Activated T-cell treated with anti-CD3 and anti-CD28 coated beads, Interleukin-2, amount 50 U/mL, for 4 hours (primary cell): ENCODE measurements at places on chromosomes 2 and 18.

GRCh38 chr18:31301201-31301655, 16.7 kb upstream of the DSG1 start:
- no peak for DNase-seq

DNA sequence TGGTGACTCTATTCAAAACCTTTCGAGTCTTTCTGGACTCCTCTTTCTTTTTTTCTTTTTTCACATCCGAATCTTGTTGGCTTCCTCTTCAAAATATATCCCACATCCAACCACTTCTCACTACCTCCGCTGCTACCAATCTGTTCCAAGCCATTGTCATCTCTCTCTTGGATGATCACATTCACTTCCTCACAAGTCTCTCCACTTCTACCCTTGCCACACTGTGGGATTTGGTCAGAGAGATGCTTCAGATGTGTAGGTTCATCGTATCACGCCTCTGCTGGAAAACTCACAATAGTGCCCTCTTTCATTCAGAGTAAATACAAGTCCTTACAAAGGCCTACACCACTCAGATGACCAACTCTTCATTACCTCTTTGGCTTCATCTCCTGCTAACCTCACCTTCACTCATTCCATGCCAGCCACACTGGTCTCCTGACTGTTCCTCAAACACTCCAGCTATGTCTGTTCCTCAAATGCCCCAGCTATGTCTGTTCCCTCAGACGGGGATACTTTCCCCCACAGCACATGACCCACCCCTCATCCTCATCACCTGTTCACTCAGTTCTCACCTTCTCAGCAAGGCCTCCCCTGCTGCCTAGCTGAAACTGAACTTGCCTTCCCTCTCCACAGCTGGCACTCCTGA, 67.2 kb upstream of the PELI1 start:
- no peak for DNase-seq

DNA sequence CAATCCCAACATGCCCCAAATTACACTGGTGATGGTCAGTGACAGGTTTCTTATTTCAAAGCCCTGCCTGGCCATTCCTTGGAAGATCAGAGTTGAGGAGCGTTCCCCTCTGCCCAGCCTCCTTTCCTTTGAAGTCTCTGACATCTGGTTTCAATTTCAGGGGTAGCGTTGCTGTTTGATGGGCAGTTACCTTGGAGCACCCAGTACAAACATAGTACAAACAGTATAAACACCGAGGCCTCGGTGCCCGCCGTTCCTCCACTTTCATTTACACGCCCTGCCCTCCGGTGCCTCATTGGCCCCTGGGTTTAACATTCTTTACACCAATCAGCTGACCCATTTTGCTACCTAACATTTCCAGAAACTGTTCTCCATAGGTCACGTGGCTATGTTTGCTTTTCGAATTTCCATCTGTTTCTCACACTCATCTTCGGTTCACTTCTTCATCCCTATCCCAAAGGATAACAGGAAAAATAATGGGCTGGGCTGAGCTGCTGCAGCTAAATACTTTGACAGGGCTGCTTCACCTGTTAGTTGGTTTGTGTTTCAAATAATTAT, 65.6 kb downstream of the NRP2 start:
- DNase-seq, result no peak

DNA sequence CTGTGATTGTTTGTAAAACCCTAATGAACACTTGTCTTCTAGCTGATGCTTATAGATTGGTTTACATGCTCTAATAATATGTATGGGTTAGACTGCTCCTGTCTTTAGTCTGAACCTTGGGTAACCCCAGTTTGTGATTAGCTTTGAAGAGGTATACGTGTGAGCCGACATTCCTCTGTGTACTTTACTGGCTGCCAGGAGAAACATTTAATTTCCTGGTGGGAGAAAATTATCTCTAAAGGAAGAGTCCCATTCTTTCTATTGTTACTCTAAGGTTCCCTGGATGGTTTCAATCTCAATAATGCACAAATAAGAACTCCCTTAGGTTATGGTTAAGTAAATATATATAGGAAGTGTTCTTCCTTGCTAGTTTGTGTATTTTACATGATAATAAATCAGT, 143.6 kb upstream of the ZSWIM2 start:
- DNase-seq, result no peak

GRCh38 chr2:156021146-156022040, 311.1 kb downstream of the NR4A2 start:
- no peak for DNase-seq

DNA sequence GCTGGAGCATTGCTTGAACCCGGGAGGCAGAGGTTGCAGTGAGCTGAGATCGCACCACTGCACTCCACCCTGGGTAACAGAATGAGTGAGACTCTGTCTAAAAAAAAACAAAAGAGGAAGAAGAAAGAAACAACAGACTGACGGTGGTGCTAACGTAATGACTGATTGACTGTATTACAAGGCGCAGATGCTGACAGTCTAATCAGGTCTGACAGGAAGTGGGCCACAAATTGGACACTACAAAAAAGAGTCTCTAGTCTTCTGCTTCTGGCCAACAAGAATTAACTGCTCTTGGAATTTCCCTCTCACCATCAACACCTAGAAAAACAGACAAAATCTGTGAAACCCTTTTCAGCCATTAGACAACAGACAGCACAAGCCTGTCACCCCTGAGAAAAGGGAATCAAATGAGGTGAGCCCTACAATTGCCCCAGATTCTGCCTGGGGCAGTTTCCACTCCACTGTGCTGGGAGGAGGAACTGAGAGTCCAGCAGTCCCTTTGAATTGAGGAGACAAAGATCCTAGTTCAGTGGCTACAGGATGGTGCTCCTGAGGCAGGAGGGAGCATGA, 43.3 kb downstream of the SNED1 start:
- no peak for DNase-seq

- DNase-seq, result no peak
Observed at GRCh38 chr2:185291035-185291647, 447.5 kb upstream of the FSIP2 start.

- no peak for DNase-seq
Observed at GRCh38 chr2:88601286-88601685, 26.0 kb downstream of the EIF2AK3 start.

DNA sequence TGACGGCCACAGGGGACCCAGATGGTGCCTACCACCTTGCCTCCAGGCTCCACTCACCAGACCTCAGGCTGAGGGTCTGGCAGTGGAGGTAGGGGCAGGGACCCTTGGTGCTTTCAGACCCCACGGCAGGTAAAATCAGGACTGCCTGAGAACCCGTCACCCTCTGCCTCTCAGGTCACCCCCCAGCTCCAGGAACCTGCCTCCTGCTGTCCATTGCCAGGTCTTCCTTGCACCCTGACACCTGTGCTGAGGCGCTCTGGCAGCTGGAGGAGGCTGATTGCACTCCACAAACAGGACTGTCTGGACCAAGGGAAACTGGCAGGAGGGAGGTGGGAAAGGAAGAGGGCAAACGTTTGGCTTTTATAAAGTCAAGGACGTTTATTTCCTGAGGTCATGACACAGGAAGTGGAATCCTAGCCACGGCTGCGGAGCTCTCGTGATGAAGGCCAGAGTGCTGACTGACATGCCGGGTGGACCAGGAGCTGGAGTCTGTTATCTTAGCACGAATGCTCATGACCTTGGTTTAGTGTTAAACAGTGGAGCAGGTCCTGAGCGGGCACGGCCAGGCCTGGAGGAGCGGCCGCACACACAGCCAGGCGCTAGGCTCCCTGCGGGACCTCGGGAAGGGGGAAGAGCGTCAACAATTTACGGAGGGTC, 40.5 kb downstream of the ANO7 start:
- no peak for DNase-seq

DNA sequence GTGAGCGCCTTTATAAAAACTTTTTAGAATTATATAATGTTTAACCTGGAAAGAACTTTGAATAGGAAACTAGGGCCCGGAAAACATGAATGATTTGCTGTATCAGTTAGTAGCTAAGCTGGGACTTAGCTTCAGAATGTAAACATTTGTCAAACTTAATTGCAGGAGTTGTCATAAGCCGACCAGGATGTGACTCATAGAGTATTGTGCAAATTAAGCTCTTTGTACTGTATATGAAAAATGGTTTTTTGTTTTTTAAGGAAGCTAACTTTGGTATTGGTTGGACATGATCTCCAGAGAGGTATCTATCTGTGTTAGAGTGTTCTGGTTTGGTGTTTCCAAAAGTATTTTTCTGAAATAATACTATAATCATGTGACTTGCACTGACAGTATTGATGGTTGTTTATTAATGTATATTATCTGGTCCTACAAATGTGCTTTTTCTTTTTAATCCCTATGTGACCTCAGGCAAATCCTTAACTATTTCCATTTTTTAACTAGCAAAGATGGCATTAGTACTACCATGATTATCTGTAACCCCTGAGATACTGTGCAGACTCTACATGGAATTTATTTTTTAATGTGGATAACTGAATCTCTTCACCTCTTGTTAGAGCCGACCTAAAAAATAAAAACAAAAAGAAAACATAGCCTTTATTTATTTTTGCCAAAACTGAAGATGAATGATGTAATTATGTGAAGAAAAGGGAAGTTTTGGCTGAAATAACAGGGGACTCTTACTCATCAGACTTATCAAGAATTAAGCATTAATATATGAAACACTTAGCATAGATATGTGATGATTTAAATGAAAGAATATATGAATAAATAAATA, 11.7 kb downstream of the YIPF4 start:
- no peak for DNase-seq

GRCh38 chr2:202019689-202020450, 13.8 kb upstream of the FZD7 start:
- DNase-seq, result no peak

DNA sequence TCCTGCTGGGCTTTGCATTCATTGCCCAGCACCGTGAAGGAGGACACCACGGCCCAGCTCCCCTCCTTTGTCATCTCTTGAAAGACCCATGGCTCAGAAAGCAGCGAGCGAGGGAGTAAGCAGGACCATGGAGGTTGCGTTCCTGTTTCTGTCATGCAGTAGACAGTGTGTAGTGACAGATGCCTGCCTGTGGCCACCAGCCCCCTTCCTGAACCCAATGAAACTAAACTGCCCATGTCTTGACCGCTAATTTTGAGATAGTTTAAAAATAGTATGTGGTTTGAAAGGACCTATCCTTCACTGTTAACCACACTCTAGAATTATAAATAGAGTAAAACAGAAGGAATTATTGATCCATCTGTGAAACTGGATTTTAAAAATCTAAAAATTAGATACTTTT, 88.2 kb downstream of the ASAP2 start:
- DNase-seq, result no peak

GRCh38 chr2:215921895-215922294, 91.5 kb downstream of the MREG start:
- no peak for DNase-seq

DNA sequence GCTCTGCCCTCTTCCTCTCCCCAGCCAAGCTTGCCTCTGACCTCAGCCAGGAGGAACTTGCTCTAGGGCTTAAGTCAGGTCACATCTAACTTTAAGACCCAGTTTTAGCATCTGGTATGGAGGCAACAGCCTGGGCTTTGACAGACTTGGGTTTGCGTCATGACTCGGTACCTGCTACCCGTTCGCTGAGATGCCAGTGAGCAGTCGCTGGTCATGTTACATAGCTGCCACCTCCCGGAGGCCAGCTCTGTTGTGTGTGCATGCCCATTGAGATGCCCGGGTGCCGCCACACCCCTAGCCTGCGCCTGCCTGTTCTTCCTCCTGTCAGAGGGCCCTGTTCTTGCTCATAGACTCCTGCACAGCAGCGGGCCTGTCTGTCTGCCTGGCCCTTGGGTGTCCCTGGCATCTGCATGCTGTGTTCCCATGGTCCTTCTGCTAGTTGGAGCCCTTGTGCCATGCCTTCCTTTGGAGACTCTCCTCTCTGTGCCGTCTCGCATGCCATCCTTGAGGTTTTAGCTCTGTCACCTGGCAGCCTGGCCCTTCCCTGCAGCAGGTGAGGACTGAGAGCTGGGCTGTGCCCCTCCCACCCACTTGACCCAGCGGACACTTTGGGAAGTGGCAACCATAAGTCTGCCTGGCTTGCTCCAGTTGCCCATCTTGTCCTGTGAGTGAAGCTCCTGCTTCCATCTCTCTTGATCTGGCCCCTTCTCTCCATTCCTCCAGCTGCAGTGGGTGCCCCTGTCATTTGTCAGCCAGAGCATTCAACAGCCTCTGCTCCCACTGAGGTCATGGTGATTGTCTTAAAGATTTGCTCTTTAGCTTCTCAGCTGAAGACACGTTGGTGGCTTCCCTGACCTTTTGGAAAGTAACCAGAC, 24.9 kb downstream of the ASAP2 start:
- no peak for DNase-seq

DNA sequence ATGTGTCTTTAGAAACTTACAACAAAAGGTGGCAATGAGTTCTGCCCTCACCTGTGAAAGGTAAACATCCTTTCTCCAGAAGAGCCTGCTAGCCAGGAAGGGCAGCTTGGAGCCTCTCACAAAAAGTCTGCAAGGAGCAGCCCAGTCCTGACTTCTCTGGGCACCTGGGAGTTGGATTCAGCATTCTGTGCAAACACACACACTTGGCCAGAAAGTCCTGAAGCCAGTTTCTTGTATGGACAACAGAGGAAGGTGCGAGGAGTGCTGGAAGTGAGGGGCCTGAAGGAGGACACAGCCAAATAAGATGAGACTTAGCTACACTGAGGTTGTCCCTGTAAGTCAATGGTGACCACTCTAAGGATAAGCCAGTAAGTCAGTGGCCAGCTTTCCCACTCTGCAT, 52.4 kb upstream of the SLC1A4 start:
- DNase-seq, result no peak

GRCh38 chr18:79058007-79058406, 11.2 kb upstream of the ATP9B start:
- no peak for DNase-seq

GRCh38 chr18:59874166-59874565, 25.6 kb upstream of the PMAIP1 start:
- no peak for DNase-seq

DNA sequence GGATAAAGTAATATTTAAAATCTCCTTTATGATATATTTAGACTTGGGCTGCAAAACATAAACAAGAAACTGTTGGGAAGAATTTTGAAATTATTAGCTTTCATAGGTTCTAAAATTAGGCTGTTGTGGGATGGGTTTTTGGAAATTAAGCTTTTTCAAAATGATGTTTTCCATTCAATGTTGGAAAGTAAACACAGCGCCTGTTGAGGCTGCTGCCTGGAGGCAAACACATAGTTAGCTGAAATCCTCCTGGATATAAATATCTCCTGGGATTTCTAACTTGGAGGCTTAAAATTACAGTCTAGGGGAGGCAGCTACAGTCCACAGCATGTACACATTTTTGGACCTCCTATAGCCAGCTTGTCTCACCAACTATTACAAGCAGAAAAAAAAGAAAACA, 197.3 kb downstream of the DCC start:
- no peak for DNase-seq

DNA sequence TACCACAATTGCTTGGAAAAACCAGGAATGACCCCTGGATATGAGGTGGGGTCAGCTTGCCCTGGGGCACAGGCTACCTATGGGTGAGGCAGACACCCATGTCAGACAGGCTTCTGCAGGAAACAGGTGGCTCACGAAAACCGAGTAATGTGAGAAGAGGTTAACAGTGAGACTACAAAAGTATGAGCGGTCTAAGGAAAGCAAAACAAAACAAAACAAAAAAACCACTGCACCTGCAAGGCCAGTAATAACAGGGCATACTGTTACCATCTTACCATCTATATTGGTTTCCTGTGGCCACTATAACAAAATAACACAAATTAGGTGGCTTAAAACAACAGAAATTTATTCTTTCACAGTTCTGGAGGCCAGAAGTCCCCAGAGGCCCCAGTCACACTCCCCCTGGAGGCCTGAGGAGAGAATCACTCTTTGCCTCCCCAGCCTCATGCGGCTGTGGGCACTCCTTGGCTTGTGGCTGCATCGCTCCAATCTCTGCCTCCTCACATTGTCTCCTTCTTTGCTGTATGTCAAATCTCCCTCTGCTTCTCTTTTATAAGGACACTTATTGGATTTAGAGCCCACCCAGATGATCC, 86.6 kb upstream of the EPC2 start:
- no peak for DNase-seq
